CD4-positive, alpha-beta T cell treated with Interleukin-2 at 100 ng/mL for 4 hours (primary cell): ENCODE measurements at places on chromosomes 16 and 17.
A peak's percentile ranks its signal among the peaks of the same experiment; 100 is the strongest.

GRCh38 chr17:17672453-17673368, 8.5 kb upstream of the RAI1 start:
- DNase-seq, result no peak

DNA sequence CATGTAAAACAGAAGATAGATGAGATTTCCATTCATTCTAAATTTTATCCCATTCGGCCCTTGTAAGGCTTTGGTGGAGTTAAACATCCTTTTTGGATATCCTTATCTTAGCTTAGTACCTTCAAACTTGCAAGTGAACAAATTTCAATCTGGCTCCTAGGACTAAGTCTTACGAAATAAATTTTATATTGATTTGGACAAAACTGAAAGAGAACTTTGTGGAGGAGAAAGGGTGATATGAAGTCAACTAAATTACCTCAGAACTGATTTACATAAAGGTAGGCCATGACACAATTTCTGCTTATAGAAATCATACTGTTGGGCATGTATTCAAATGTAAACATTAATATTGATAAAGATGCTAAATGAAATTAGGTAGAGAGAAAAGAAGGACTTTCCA, 175.3 kb upstream of the C17orf78 start:
- DNase-seq, result no peak

GRCh38 chr16:1414532-1415260, at the start of gene UNKL:
TSS of gene UNKL (minus strand) at chr16:1414704. CDS start at chr16:1414691, 13 bp downstream.
- DNase-seq, result peak; percentile 84

GRCh38 chr17:80374732-80375585, 40.0 kb upstream of the ENDOV start:
- no peak for DNase-seq

- no peak for DNase-seq
These were observed 101.6 kb upstream of the MPHOSPH6 start for GRCh38 chr16:82271636-82272035.

DNA sequence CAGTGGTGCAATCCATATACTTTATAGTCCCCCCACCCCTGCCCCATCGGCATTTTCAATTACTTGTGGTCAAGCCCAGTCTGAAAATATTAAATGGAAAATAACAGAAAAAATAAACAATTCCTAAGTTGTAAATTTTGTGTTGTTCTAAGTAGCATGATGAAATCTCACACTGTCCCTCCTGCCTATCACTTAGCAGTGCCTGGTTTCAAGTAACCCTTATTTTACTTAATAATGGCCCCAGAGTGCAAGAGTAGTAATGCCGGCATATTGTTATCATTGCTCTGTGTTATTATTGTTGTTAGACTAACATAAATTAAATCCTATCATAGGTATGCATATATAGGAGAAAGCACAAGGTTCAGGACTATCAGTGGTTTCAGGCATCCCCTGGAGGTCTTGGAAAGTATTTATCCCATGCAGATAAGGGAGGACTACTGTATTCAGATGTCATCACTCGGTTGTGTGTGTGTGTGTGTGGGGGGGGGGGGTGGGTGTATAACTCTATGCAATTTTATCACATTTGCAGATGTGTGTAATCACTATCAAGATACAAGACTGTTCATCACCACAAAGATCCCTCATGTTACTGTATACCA, 9.3 kb downstream of the UBE2G1 start:
- DNase-seq, result no peak

- no peak for DNase-seq
These were observed 11.9 kb upstream of the FAAP100 start for GRCh38 chr17:81563861-81564586.

DNA sequence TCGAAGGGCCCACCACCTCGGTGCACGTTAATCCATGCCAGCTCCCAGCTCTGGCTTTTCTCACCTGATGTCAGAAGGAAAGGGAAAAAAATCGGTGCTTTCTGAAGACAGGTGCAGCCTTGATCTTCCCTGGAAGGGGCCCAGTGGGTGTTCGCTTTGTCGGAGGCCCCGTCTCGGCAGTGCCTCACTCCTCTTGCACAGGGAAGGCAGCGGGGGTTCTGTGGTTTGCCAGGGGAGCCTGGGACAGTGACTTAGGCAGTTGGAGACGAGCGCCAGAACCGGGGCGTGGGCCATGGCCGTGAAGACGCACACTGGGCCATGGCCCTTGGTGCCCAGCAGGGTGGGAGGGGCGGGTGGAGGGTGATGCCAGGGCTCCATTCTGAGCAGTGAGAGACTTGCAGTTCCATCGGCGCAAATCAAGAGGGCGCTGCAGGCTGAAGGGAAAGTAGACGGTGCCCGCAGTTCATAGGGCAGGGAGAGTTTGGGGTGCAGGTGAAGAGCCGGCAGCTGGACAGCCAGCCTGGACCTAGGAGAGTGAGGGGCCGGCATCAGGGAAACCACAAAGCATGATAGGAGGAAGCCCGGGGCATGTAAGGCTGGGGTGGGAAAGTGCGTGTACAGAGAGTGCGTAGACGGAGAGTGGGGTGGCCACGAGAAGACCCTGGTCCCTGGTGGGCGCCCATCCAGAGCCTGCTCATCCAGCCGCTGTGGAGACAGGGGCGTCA, 101.3 kb upstream of the CHMP6 start:
- no peak for DNase-seq

DNA sequence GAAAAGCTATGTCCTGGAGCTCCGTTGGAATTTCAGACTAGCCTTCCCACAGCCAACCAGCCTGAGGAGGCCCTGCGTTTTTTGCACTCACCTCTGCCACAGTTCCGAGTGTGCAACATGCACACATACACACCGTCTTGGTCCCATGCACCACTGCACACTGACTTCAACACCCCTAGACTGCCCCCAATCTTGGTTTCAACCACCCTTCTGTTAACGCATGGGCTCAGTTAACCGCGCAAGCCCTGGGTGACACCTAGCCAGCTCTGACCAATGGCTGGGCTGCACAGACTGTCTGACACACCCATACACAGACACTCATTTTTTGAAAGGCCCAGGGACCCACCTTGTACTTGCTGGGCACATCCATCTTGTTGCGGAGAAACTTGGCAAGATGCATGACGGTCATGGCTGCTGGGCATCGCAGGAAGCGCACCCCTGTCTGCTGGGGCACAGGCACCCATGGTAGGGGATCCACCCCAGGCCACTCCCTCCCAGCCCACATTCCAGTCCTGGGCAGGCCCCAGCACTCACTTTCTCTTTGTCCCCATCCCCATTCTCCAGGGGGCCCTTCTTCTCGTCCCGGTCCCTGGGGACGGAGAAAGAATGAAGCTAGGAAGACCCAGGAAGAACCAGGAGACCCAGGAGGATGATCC, 8.0 kb downstream of the CISD3 start:
- DNase-seq, result no peak

GRCh38 chr16:69073181-69073702, 32.2 kb upstream of the HAS3 start:
- no peak for DNase-seq

DNA sequence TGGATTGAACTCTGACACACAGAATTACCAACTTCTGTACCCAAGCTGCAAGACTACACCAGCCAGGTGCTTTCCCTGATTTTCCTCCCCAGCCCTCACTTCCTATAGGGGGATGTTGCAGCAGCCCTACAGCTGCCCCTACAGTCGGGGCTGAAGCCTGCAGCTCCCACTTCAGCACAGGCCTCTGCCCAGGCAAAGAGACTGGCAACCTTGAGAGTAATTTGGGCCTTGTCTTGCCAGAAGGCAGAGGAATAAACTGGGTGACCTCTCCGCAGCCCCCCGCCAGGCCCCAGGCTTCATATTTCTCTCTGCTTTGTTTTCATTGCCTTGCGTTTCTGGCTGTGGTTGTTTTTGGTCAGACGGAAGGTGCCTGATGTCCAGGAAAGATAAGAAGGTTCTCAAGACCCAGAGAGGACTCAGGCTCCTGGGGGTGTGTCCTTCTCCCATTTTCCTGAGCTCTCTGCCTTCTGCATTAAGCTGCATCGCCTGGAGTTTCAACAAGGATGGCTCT, 32.0 kb downstream of the SLC6A4 start:
- DNase-seq, result no peak

DNA sequence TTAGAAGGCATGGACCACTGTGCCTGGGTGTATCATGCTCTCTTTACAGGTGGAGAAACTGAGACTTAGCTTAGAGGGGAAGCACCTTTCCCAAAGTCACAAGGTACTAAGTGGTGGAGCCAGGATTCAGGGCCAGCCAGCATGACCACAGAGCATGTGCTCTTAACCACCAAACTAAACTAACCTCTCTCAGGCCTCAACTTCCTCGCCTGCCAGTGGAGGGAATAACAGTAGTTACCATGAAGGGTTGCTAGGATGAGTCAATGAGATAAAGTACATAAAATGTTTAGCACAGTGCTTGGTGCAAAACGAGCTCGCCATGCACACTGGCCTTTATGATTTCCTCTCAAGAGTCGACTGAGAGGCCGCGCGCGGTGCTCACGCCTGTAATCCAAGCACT, 6.4 kb upstream of the MYO1C start:
- DNase-seq, result no peak

DNA sequence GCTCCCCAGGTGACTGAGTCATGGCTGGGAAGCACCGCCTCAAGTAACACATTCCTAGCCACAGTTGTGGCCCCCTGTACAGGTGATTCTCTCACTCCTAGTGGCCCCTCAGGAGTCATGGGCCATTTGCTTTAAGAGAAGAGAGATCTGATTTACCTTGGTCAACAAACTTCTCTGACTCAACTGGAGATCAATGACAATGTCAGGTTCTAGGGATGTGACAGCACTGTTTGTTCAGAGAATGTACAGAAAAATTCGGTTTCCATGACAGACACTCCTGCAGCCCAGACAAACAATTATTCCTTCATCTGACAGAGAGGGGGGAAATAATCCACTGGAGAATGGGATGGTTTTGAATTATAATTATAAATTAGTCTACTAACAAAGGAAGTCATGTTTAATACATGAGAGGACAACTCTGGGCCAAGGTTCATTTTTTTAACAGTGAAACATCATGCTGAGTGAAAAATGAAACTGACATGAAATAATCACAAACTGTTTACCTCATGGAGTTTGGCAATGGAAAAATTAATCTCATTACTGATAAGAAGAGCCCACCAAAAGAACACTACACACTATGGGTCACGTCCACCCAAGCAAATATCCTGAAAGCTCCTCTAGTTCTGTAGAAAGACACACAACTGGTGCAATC, 9.7 kb downstream of the ERN1 start:
- DNase-seq, result peak; percentile 46

- no peak for DNase-seq
These were observed 147.4 kb upstream of the IRX5 start for GRCh38 chr16:54783226-54783625.

DNA sequence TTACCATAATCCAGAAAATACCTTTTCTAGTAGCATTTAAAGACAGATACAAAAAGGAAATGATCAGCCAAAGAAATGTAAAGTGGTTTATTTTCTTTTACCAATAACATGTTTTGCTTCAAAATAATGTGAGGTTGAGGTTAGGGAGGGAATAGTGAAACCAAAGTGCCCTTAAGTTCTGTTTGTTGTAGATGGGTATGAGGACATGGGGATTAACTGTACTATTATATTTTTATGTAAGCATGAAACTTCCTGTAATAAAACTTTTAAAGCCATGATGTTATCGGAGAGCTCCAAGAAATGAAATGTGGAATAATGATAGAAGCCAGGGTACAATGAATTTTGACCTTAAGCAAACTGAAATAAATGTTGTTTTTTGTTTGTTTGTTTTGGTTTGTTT, 9.9 kb downstream of the C16orf46 start:
- no peak for DNase-seq

DNA sequence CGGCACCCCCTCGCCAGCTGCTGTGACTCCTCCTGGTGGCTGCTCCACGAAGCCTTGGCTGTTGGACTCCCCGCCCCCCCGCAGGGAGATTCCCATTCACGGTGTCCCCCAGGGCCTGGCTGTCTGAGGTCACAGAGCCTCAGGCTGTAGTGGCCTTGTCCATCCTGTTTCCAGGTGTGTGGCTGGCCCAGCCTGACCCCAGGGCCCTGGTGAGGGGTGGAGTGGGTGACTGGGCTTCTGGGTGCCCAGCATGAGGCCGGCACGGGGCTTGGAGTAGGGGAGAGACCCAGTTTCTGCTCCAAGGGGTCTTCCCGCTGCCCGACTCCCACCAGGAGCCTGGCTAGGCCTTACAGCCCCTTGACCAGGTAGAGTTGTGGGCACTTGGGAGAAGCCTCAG, 10.4 kb downstream of the PRSS27 start:
- no peak for DNase-seq

DNA sequence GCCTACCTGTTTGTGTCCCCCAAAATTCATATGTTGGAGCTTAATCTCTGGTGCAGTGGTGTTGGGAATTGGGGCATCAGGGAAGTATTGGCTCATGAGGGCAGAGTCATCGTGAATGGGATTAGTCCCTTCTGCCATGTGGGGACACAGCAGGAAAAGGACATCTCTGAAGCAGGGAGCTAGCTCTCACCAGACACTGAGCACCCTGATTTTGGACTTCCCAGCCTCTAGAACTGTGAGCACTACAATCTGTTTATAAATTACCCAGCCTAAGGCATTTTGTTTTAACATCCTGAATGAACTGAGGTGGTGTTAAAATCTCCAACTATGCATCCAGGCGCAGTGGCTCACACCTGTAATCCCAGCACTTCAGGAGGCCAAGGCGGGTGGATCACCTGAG, 206.0 kb downstream of the SEC14L1 start:
- no peak for DNase-seq

DNA sequence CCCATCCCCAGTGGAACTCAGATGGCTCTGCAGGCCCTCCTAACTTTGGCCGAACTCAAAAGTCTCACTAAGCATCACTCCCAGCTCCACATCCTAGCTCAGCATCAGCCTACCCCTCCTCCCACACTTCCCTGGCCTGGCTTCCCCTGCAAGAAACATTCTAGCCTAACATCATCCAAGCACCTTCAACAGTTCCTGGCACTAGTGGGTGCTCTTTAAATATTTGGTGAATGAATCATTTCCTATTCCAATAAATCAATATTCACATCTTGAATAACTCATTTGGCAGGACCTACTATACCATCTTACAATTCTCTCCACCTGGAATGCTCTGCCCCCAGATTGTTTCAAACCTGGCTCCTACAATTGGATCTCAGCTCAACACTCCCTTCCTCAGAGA, 11.0 kb upstream of the BBS2 start:
- DNase-seq, result no peak

DNA sequence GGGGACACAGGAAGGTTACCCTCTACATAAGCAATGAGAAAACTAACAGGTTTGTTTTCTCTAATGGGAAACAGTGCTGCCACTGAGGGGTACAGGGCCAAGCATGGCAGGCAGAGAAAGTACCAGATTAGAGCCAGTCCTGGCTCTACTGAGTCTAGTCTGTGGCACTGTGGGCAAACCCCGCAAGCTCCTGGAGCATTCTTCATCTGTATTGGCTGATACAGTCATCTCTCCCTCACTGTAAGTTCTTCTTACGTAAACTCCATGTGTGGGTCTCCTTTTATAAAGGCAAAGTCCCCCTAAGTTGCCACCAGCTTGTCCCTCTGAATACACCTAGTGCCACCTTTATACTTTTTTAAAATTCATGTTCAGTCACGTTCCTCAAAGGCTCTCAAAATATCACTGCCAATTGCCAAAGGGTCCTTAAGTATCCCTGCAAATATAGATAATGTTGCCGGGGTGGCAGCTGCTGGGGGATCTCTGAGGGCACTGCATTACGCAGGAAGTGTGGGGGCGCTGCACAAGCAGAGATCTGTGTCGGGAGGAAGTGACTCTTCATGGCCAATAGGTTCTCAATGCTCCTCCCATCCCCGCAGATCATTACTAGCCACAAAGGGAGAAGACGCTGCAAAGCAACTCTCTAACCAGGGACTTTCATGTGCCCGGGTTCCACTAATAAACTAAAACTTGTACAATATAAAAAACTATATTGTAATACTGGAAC, 18.8 kb downstream of the XPO6 start:
- peak; percentile 77 for DNase-seq

- peak; percentile 99 for DNase-seq
These were observed at the start of gene ARL6IP1 for GRCh38 chr16:18801145-18801972. TSS of gene ARL6IP1 (minus strand) at chr16:18801549. CDS start at chr16:18801466, 83 bp downstream.
